ENCODE measurements at places on chromosomes 3 and 15. TPM values are rescaled to one million over a fixed set of nuclear protein-coding genes. Genes with fewer than 3 reads are reported as not detected.

TMEM207 gene
- polyA plus RNA-seq = not detected

P3H2 gene
- 80.7 TPM for polyA plus RNA-seq

SGO1 gene
- 3.4 TPM for polyA plus RNA-seq

IMPDH2 gene
- polyA plus RNA-seq = 199 TPM

HRH1 gene
- polyA plus RNA-seq = 15.1 TPM

ZNF662 gene
- polyA plus RNA-seq = 0.57 TPM

ATP11B gene
- polyA plus RNA-seq = 28.9 TPM

- DNase-seq = no peak
Observed at GRCh38 chr15:59194639-59195325, 11.9 kb upstream of the LDHAL6B start.

DNA sequence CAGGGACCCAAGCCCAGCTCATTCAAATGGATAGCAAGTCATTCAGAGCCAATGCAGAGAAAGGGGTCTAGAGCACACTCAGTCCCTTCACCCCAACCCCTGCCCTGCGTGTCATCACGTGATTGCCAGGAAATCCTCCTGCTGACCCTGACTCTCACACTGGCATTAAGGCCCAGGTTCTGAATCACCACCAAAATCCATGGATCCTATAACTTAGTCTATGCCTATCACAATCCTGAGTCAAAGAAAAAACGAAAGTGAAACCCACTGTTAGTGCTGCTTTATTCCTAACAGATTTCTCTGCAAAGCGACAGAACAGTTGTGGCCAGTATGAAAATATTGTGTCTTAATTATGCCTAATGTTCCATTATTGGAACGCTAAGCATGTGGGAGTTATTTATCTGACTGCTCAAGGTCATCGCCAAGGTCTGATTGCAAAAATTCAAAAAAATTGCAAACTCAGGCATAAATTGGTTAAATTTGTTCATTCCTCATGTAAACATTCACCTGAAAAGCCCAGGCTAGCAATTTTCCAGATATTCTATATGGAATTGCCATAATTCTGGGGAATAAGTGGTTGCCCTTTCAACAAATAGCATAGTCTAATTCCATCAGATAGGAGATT lies 108.7 kb upstream of the EIF1B start:
- DNase-seq = no peak

DNA sequence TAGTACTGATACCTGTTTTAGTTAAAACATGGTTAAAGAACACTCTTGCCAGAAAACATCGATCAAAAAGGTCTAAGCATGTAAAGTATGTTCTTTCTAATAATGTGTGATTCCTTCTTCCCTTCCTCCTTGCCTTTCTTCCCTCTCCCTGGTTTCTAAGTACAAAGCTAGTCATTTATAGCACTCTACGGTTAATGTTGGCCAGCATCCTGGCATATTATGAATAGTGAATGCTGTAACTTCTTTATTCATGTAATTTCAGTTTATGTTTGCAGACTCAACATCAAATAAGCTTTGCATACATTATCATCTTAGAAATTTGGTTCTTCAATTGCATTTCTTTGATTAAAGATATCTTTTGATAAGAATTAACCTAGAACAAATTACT lies 27.1 kb downstream of the P2RY12 start:
- DNase-seq = no peak

- no peak for DNase-seq
Observed at GRCh38 chr15:70801109-70801508, 37.8 kb upstream of the UACA start.

- no peak for DNase-seq
Observed at GRCh38 chr3:169362301-169362700, 301.2 kb downstream of the MECOM start.

DNA sequence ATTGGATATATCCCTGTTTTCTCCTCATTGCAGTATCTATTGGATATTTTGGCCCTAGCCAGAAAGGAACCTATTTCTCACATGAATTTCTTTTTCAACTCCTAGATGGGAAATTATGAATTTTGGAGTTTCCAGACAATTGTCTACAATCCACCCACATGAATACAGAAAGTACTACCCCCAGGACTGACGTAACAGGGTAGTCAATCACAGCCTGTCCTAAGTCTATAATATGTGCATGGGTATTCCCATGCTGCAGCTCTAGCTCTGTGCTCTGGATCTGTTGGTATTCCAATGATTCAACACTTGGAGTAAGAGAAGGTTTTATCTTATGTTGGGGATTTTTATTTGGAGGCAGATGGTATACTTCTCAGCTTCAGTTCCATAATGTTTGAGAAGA lies 393.1 kb upstream of the ARRDC4 start:
- DNase-seq = no peak

DNA sequence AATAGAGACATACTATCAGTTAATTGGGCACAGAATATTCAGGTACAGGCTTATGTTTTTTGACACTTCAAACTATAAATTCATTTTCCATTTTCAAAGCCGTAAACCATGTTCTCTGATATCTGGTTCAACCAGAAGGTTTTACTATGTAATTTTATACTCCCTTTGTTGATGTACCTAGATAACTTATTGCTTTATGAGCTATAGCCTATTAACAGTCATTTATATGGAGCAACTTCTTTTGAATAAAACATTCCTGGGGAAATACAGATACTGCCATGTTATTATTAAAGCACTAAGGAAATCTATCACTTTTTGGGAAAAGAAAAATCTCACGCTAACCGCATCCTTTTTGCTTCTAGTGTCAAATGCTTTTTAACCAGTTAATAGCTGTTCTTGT lies 505.6 kb downstream of the PYDC2 start:
- DNase-seq = no peak

DNA sequence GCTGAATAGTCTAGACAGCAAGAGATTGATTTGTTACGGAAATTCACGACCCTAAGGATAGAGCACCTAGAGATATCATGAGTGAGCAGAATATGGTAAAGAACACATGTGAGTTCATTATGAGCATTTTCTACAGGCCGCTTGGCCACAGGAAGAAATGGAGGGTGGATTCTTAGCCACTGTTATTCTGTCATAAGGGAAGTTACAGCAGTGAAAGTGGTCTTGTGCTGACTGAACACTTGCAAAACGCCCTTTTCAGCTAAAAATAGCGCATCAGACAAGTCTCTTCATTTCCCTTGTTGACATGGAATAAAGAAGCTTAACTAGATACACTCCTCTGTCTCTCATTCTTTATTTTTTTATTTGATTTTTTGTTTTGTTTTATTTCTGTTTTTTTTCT lies 19.8 kb downstream of the DGKG start:
- no peak for DNase-seq

DNA sequence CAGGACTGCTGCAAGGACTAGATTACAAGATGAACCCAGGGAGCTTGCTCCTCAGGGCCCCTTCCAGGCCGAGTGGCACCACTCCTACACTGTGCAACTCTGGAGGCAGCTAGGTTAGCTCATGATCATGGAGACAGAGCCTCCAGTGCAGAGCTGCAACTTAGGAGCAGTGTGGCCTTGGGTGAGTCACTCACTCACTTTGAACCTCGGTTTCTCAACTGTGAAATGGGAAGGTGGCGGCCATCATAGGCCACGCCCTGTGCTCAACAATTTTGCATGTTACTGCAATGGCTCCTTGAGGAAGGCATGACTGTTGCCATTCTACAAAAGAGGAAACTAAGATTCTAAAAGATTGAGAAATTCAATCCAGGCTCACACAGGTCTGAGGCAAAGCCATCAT lies 11.2 kb upstream of the CXCR6 start:
- no peak for DNase-seq

DNA sequence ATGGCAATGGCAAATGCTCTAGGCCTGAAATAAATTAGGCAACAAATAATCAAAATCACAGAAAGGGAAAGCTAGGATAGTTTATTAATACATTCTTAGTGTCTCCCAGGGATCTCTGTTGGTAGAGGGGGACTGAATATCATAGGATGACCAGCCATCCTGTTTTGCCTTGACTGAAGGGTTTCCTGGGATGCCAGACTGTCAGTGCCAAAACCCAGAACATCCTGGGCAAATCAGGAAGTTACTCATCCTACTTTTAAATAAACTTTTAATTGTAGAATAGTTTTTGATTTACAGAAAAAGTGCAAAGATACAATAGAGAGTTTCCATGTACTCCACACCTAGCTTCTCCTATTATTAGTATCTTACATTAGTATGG lies 21.8 kb upstream of the SIAH2 start:
- DNase-seq = no peak

GRCh38 chr15:71780115-71780976 lies 30.0 kb upstream of the NR2E3 start:
- DNase-seq = no peak

GRCh38 chr3:180466401-180467011 lies 135.5 kb upstream of the TTC14 start:
- DNase-seq = no peak

GRCh38 chr3:169363318-169364265 lies 299.9 kb downstream of the MECOM start:
- no peak for DNase-seq

DNA sequence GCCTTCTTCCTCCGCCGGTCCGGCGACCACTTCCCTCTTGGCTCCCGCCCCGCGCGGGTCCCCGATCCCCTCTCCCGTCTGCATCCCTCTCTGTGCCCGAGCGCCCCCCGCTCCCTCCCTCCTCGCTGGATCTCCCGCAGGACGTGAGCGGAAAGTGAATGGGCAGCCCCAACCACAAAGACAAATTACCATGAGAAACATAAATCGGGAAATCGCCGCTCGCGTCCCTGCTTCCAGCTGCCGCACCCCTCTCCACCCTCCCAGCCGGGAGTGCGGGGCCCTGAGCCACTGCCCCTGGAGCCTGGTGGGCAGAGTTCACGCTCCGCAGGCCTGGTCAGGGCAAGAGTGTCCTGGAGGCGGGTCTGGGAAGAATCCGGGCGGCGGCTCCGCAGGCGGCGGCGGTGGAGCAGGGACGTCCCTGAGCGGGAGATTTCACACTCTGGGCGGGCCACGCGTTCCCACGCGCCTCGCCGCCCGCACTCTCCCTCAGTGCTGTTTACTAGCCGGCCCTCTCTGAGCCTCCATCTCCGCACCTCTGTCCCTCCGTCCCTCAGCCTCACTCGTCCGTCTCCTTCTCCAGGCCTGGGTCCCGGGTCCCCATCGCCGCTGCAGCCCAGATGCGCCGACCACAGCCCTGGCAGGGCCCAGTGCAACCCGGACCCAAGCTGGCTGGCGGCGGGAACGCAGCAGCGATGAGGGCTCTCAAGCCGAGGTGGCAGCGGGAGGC lies 835 bp downstream of the SEMA5B start:
- no peak for DNase-seq

GRCh38 chr3:137348936-137349335 lies 391.2 kb downstream of the IL20RB start:
- no peak for DNase-seq
